ENCODE measurements at places on chromosomes 6 and 20.

DNA sequence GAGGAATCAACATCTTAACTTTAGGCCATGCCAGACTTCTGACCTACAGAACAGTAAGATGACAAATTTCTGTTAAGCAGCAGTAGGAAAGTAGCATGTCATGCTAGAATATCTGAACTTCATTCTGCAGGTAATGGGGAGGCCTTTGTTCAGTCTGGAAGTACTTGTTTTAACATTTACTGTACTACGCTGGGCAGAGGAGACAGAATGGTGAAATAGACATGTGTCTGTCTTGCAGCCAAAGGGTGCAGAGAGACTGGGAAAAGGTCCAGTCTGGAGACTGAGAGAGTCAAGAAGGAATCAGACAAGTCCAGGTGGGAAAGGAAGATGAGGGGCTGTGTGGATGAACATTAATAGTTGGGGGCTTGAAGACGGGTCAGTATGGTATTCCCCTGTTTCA, 17.5 kb upstream of the ZBTB2 start:
- no peak for DNase-seq

- no peak for DNase-seq
Observed at GRCh38 chr20:10777710-10778109, 103.9 kb upstream of the JAG1 start.

GRCh38 chr6:168039849-168040248, 39.2 kb downstream of the FRMD1 start:
- no peak for DNase-seq

- peak; percentile 24 for DNase-seq
Observed at GRCh38 chr6:129351807-129352206, 358.2 kb downstream of the ARHGAP18 start.

- DNase-seq, result peak; percentile 56
Observed at GRCh38 chr20:51767867-51768758, at the start of gene ATP9A. Gene ATP9A (minus strand): TSS chr20:51768390. CDS start chr20:51768369, 21 bp downstream.

DNA sequence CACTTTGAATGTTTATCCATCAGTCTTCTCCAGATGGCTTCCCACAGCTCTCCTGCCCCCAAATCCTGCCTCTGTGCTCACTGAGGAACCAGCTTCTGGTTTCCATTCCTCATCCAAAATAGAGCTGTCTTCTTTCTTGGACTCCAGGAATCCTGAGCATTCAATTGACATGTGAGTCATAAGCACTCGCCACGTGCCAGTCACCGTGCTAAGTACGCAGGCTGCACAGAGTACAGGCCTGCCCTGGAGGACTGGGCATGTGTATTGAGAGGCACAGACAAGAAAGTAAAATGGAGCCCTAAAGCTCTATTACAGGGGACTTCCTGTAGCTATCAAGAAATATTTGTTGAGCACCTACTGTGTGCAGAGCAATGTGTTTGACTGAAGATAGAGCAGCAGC, 39.7 kb upstream of the LRFN2 start:
- no peak for DNase-seq

DNA sequence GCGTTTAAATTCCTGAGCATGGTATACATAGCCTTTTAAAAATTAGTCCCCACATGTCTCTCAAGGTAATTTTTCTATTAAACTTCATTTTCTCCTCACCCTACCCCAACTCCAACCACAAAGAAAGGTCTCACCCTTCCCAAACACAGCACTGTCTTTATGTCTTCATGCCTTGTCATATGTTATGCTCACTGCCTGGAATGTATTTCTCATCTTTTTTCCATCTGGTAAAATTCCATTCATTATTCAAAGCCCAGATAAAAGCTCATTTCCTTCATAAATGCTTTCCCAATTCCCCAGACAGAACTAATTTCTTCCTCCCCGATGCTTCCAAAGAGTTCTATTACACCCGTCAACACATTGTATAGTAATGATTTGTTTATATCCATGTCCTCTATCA, 302.0 kb downstream of the ALDH8A1 start:
- DNase-seq, result peak; percentile 72

DNA sequence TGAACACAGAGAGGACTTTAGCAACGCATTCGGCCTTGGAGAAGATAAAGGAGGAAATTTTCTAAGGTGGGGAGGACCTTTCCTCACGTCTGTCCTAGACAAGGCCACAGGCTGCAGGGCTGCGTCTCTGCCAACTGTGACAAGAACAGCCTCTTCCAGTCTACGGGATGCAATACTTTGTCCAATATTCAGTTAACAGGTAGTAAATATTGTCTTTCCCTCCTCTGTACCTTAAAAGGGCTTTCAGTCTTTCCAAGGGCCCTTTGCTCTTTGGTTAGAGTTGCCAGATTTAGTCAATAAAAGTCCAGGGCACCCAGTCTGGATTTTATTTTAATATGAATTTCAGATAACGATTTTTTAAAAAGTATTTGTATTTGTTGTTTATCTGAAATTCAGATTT, 78.2 kb downstream of the ELOVL4 start:
- no peak for DNase-seq

GRCh38 chr20:21315138-21315537, 12.0 kb downstream of the XRN2 start:
- DNase-seq, result no peak

- no peak for DNase-seq
Observed at GRCh38 chr6:48630511-48630910, 519.5 kb upstream of the PTCHD4 start.

DNA sequence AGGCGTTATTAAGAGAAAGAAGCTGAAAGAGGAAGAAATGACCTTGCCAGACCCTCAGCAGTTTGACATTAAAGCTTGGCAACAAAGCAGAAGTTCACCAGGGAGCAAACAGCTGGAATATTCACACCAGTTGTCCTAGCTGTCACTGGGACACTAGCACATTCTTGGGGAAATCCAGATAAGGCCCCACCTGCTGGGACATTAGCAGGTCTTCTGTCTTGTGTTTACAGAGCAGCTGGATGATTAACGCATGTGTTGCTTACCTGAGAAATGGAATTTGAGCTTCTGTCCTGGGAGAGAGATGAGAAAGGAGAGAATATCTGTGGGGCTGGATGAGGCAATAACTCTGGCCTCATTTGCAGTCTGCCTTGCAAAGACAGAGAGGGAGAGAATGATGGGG, 137.6 kb upstream of the RIN2 start:
- DNase-seq, result peak; percentile 76

GRCh38 chr6:167481307-167481926, 156.5 kb downstream of the TTLL2 start:
- DNase-seq, result no peak

- peak; percentile 9 for DNase-seq
Observed at GRCh38 chr6:7468382-7469081, 72.9 kb upstream of the DSP start.

DNA sequence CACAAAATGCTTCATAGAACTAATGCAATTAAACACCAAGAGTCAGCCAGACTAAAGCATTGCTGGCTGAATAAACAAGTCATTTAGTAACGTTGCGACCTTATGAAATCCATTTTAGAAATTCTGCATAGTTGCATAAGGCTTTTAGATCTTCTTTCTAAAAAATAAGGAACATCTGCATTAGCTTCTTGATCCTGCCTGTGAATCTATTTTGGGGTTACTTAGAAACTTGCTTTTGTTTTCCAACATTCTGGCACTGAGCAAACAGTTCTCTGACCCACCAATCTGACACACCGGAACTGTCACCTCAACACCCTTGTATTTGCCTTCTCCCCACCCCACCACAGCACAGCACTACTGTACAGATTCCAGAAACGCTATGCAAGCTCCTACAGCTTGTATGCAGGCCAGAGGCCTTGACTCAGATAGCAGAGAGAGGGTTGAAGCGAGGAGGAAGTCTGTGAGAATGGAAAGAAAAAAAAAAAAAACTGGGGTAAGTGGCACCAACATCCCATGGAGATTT, 55.0 kb downstream of the KIF13A start:
- DNase-seq, result peak; percentile 95

DNA sequence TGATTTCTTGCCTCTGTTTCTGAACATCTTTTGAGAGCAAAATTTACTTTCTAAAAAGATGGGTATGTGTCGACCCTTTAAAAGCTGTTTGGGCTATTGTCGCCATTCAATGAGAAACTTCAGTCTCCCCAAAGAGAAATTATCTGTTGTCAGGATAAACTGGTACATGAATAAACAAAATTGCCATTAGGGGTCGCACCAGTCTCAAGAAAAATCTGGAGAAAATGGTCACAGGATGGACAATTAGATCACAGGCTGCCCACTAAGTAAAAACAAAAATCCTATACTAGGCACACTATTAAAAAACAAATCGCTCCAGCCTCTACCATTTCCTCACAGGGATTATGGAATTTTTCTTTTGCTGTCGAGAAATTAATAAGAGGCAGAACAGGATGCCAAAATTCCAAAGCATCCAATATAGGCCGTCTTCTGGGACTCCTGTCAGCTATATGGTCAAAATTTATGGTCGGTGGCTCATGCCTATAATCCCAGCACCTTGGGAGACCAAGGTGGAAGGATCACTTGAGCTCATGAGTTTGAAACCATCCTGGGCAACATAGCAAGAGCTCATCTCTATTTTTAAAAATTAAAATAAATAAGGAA, 5.5 kb upstream of the HLA-E start:
- peak; percentile 79 for DNase-seq

GRCh38 chr20:48906221-48906877, 15.2 kb upstream of the ARFGEF2 start:
- no peak for DNase-seq

DNA sequence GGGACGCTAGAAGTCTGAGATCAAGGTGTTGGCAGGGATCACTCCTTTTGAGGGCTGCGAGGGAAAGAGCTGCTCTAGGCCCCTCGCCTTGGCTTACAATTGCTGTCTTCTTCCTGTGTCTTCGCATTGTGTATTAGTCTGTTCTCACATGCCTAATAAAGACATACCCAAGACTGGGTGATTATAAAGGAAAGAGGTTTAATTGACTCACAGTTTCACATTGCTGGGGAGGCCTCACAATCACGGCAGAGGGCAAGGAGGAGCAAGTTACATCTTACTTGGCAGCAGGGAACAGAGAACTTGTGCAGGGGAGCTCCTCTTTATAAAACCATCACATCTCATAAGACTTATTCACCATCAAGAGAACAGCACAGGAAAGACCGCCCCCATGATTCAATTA, 102.5 kb upstream of the ASF1A start:
- no peak for DNase-seq

DNA sequence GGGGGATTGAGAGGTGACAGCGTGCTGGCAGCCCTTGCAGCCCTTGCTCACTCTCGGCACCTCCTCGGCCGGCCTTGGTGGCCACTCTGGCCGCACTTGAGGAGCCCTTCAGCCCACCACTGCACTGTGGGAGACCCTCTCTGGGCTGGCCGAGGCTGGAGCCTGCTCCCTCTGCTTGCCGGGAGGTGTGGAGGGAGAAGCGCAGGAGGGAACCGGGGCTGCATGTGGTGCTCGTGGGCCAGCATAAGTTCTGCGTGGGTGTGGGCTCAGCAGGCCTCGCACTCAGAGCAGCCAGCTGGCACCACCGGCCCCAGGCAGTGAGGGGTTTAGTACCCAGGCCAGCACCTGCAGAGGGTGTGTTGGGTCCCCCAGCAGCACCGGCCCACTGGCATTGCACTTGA, 912.2 kb upstream of the ADGRB3 start:
- DNase-seq, result no peak

Data from muscle of leg (tissue), 16 donors.